ENCODE measurements at places on chromosomes 12 and 14.

DNA sequence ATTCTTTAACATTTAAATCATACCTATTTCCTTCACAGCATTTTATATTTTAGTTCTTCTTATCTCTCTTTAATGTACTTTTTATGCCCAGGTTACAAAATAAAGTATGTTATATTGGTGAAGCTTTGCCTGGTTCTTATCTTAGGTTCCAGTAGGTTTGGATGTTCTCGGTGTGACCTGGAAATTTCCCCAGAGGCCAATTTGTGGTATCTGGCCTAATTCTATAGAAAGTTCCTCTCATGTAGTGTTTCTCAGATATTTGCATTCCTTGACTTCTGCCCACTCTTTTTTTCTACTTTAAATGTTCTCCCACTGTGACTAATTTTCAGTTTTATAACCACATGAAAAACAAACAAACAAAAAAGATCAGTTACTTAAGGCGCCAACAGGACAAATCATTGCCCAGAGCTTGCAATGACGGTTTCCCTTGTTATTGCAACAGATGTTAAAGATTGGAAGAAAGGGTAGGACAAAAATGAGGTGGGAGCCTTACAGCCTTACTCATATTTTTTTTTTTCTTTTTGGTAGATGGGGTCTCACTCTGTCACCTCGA is 41.2 kb upstream of the PPM1H start:
- DNase-seq: no peak

GRCh38 chr12:57243521-57244311 is 7.3 kb downstream of the STAC3 start:
- DNase-seq: no peak

DNA sequence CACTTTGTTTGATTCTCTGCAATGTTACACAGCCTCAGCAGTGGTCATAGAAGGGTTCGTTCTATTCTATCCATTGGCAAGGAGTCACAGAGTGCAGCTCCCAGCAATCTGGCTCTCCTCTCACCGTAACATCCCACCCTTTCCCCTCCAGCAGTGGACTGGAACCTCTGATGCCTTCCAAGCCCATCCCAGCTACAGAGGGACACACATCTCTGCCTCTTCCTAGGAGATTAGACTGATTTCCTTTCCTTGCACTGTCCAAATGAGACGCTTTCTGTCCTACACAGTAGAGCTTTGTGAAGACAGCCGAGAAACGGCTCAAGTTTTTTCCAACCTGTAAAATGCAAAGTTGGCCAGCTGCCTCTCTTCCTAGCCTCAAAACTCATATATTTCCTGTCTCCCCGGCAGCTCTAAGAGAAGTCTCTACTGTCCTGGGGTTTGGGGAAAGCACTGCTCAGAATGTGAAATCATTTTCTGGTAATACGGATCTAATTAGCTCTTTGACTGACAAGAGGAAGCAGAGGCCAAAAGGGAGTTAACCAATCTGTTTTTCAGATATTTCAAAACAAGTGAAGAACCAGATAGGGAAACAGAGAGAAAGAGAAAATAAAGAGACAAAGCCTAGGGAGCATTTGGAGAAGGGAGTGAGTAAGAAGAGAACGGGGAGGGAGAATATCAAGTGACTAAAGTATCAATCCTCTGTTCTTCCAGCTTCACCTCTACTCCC is 516 bp downstream of the NINJ2 start:
- DNase-seq: no peak

DNA sequence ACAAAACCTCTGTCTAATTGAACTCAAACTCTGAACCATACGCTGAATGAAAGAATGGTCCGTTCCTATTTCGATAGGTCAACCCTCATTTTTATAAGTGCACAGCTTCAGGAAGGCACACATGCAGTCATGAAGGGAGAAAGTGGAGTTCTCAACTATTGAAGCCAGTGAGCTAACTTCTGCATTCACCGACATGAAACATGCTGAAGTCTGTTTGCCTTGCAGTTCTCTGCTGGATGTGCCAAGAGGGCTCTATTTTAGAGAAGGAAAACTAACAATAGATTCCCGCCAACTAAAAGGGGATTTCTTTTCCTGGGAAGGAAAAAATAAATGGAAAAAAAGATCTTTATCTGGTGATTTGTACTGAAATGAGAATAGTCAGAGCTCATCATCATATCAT is 191.0 kb upstream of the PLEKHG7 start:
- no peak for DNase-seq

- DNase-seq: no peak
Measured at GRCh38 chr12:6031001-6031400, 85.9 kb upstream of the ANO2 start.

DNA sequence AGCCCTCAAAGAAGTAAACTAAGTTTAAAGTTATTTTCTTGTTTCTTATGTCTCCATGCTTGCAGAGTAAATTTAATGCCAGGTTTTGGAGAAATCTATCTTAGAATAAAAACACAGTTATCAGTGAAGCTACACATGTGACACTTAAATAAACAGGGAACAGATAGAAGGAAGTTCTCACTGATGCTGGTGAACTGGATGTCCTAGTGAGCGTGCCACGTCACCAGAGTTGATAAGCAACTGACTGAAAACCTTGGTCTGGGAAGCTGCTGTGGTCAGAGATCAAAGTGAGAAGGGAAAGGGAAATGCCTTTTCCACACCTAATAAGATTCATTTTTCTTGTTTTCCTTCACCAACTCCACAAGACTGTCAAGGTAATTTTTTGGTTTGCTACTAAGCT is 74.8 kb upstream of the PCED1B start:
- no peak for DNase-seq
